ENCODE measurements at places on chromosomes 11 and 22.

DNA sequence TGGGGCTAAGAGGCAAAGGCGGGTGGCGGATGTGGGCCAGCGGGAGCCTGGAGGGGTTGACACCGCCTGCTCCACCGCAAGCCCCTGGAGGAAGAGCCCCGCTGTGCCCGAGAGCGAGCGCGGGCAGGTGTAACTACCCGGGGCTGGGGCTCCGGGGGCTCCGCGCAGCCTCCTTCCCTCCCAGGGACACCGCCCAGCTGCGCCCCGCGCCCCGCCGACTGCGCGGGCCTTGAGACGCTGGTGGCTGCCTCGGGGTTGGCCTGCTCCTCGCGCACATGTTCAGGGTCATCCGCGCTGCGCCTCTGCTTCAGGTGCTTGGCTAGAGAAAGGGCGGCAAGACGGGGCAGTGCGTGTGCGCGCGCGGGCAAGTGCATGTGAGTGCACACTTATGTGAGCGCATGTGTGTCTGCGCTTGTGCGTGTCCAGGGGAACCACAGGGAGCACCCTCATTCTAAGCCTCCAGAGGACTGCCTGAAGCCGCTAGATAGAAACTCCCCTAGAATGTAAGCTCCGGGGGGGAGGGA lies 197.5 kb upstream of the TMEM45B start:
- no peak for DNase-seq

DNA sequence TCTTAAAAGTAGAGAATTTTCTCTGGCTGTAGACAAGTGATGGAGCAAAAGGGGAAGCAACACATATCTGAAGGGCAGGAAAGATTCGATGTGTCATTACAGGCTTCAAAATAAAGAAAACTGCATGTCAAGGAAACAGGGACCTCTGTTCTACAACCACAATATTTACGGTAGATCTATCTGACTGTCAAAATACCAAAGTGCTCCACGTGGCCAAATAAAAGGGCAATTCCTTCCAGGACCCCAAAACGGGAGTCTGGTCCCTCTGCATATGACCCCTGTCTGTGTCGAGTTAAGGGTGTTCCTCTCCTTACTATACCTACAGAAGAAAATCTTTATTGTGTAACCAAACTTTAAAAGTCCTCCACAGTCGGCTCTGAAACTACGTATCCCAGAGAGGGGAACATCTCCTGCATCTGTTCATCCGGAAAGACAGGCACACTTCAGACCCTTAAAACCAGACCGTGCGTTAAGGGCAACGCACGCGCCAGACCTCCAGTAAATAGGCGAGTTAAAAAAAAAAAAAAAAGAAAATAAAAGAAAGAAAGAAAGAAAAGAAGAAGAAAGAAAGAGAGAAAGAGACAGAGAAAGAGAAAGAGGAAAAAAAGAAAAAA lies 756 bp downstream of the CLNS1A start:
- no peak for DNase-seq

GRCh38 chr11:130431801-130432200 lies 3.4 kb upstream of the ADAMTS8 start:
- DNase-seq, result no peak

- no peak for DNase-seq
Measured at GRCh38 chr11:1060852-1061616, 13.6 kb upstream of the MUC2 start.

DNA sequence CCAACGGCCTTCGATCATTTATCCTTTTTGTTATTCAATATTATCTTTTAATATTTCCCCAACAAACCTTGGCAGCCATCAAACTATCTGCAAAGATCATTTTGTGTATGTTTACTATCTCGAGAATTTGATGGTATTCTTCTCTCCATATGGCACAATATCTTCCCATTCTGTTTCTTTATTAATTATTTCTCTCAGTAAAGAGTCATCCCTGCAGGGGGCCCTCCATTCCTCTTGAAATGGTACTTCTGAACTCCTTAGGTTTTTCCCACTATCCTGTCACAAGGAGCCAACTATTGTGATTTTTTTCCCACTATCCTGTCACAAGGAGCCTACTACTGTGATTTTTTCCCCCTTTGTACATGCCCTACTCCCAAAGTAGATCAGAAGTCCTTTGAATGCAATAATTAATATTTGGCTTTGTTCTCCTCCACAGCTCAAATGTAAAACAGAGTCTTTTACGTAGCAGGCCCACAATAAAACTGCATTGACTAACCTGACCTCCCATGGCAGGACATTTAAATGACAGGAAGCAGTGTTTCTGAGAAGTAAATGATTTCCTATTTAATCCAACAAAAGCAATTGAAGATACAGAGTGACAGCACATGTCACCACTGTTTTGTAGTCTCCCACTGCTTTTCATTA lies 43.3 kb downstream of the PDGFD start:
- no peak for DNase-seq

GRCh38 chr11:17596310-17596669 lies 49.2 kb downstream of the OTOG start:
- no peak for DNase-seq

- no peak for DNase-seq
Measured at GRCh38 chr11:69630017-69630416, 10.9 kb upstream of the CCND1 start.

DNA sequence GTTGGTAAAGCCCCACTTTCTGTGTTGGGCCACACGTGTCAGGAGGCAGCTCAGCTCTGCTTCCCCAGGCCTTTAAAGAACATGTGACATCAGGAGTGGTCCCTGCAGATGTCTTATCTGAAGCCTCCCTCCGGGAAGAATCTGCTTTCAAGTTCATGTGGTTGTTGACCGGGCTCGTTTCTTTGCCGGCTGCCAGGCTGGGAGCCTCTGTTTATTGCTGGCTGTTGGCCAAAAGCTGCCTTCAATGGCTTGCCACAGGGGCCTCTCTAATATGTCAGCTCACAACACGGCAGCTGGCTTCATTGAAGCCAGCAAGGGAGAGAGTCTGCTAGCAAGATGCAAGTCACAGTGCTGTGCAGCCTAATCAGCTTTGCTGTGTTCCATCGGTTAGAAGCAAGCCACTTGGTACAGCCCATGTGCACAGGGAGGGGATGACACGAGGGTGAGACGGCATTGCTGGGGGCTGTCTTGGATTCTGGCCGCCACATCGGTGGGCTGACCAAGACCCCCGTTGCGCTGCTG lies 14.6 kb downstream of the MRGPRF start:
- DNase-seq, result no peak

DNA sequence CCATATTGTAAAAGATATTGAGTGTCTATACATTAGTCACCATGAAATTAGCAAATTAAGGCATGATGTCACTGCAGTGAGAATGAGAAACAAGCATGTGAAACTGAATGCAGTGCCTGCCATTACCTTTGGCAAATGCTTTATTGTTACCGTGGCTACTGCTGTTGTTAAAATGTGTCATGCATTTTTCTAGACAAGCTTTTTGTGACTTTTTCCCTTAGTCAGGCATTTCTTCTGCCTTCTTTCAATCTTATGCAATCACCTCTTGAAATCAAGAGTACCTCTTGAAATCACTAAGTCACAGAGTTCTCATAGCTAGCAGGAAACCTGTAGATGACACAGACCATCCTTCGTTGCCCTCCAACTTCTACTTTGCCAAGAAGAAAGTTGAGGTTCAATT lies 461.7 kb upstream of the TENM4 start:
- no peak for DNase-seq

DNA sequence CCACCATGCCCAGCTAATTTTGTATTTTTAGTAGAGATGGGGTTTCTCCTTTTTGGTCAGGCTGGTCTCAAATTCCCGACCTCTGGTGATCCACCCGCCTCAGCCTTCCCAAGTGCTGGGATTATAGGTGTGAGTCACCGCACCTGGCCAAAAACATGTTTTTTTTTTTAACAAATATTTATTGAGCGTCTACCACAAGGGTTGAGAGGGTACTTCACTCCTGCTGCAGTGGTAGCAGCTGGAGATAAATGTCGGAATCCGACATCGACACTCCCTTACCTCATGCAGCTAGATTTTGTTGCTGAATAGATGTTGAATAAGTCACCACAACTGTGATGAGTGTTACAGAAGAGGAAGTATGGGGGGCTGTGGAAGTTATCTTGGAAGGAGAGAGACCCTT lies 971 bp downstream of the DNAJB13 start:
- DNase-seq, result no peak

- DNase-seq, result no peak
Measured at GRCh38 chr11:19939415-19939929, 220.8 kb downstream of the DBX1 start.

DNA sequence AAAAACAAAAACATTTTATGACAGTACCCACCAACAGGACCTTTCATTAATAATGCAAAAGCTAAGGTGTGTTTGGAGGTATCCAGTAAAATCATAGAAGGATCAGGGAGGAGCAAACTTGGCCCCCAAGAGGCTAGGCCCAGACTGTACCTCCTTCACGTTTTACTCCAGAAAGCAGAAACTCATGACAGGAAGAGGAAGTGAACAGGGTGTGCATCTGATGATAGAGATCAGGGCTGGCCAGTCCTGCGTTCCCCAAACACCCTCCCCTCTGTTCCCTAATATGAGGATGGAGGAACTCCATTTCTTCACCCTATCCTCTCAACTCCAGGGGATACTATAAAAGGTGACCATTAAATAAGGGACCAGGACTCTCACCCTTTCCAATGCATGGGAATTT lies 10.2 kb upstream of the MS4A12 start:
- DNase-seq, result no peak

DNA sequence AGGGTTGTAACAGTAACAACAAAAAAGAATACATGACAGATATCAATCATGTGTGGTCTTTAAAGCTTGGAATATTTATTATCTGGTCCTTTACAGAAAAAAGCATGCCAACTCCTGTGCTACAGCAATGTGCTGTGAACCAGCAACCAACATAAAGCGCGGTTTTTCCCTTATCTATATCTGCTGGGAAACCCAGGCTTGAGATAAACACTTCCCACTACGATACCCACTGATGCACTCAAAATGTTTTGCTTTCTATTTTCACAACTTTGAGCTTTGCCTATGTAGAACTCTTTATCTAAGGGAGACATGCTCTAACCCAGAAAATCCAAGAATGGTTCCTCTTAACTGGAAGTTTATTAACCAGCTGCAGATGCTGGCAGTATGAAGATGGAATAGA lies 19.0 kb downstream of the ZBED5 start:
- no peak for DNase-seq

- DNase-seq, result no peak
Measured at GRCh38 chr22:36768616-36769015, 7.3 kb downstream of the IFT27 start.

DNA sequence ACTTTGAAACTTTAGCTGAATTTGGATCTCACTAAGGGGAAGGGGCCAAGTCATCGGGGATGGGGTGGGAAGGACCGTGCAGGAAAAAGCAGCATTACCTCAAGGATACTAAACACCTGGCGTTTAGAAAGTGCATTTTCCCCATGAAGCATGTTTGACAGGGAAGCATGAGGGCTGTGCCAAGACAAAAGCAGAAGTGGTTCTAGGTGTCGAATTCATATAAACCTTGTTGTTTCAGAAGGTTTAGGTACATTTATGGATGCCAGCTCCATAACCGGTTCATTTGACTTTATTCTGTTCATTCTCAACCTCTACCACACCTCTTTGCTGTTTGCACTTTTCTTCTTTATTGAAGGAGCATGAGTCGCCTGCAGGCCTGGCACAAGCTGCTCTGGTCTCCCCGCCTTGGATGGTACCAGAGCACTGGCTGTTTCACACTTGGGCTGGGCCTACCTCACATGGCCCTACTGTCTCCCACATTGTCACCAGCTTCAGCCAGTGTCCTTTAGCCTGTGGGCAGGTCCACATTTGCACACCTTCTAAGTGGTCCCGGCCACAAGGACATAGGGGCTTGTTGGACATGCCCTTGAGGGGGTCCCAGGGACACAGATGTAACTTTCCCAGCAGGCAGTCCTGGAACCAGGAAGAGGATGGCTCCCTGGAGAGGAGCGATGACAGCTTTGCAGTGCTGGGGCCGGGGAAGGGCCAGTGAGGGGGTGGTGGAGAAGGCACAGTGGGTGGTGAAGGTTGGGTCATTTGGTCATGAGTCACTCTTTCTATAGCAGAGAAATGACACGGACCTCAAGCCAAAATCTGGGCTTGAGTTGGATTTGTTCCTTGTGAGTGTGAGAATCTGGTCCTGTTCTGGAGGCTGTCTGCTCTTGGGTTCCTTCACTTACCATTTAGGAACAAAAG lies 3.2 kb upstream of the ST14 start:
- no peak for DNase-seq

GRCh38 chr22:20920881-20921203 lies 3.6 kb downstream of the CRKL start:
- no peak for DNase-seq

GRCh38 chr11:76604626-76605241 lies 65.8 kb downstream of the LRRC32 start:
- no peak for DNase-seq

DNA sequence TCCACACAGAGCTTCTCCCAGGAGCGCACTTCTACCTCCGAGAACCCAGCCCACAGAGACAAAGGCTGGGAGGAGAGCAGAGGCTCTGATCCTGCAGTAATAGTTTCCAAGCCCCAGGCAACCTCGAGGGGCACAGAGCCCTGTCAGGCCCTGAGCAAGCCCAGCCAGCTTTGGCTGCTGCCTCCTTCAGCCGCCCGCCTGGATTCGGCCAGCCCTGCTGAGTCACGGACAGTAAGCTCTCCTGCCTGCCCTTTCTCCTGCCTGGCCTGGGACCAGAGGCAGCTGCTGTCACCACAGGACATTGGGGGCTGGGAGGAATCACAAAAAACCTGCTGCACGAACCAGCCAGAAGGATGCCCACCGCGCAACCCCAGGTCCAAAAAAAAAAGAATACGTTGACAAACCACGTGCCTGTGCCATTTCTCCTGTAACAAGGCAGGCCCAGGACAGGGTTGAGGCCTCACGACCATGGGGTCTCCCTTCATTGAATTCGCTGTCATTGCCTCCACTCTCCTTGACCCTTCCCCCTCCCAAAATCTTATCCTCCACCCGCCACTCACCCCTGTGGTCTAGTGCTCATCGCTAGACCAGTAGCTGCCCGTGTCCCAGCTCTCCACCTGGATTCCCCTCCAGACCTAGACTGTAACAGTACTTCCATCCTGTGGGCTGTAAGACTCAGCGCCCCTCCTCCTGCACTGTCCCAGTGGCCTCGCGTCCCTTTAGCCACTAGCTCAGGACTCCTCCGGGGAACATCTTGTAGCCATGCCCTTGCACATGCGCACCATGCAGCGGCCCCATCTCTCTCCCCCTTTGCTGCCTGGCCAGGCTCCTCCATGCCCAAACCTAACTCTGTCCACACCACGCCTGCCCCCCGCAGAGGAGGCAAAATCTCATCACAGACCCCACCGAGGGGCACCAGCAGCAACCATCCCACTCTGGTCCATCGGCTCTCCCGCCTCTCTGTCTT lies 7.4 kb upstream of the SLC22A12 start:
- no peak for DNase-seq
